ENCODE measurements at places on chromosomes 2 and 18. TPM values are rescaled to one million over a fixed set of nuclear protein-coding genes. Genes with fewer than 3 reads are reported as not detected.

DNA sequence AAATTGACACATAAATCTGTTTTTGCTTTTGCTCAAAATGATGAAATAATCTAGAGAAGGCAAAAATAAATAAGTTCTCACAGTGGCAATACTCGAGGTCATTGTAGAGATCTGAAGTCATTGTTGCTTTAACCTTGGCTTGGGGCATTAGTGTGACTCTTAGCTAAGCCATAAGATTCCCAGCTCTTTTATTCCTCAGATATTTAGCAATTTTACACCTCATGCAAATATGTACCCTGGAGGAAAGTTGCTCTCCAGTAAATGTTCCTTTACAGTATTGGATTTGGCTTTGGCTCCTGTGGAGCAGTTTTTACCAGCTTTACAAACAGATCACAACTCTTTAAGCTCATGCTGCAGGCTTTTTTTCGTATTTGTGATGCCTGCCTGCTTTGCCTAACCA, 134.2 kb upstream of the NABP1 start:
- no peaks in the 10 kb centered on the region for H3K27me3 ChIP-seq
- H3K4me3 ChIP-seq = no peak overlapping the region
- H3K36me3 ChIP-seq = no peaks in the 10 kb centered on the region
- no peak overlapping the region for H3K27ac ChIP-seq

DNA sequence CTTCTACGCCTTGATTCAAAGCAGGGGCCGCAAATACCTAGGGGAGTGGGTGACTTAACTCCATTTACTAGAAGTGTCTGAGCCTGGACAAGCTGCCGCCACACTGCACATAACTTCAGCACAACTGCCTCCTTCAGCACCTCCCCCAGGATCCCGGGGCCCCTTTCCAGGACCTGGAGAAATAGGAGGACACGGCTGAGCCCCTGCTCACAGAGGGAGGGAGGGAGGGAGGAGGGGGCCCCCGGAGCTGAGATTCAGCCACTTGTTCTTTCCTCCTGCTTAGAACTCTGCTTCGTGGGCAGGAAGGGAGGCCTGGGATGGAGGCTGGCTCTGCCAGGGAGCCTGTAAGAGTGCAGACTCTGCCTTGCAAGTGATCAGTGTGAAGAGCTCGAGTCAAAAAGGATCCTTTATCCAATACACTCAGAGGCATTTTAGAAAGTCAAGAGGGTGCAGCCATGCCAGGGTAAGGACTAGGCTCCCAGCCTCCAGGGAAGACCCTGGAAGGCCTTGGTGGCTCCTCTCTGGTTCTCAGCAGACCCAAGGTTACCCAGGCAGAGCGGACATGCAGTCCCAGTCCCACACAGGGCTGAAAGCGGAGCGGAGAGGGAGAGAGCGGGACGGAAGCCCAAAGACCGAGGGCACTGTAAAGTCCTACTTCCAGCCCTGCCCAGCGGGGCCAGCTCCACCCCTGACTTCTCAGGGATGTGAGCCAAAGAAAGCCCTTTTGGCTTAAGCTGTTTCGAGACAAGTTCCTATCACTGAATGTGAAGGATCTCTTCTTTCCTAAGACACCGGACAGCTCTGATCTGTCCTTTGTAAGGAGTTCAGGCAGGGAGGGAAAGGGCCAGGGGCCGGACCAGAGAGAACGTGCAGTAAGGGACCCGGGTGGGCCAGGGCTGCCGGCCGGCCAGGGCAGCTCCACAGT, 8.6 kb upstream of the ARMC9 start:
- peaks cover 25% of the 10 kb centered on the region for H3K27me3 ChIP-seq
- H3K36me3 ChIP-seq = no peaks in the 10 kb centered on the region

DNA sequence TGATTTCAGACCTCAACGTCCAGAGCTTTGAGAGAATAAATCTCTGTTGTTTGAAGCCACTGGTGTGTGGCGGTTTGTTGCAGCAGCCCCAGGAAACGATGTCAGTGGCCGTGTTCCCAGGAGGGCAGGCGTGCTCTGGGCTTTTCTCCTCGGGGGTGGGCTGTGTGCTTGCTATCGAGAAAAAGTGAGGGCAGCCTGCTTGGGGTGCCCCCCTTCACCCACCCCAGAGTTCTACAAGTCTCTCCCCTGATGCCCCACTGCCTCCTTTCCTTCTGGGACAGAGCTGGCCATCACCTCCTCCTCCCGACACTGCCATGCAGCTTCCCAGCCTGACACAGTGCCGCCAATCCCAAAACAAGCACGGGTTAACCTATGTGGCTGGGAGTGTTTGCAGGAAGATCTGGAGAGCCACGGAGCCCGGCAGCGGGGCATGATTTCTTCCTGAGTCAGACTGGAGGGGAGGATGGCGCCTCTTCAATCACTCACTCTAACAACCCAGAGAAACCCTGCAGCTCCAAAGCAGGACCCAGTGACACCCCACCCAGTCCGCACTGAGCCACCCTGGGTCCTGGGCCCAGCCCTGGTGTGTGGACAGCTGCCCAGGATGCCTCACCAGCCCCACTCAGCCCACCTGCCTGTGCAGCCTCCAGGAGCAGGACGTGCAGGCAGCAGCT, 213.7 kb upstream of the RAB6C start:
- no peaks in the 10 kb centered on the region for H3K4me1 ChIP-seq
- H3K27me3 ChIP-seq = no peaks in the 10 kb centered on the region
- peak; percentile 3 for DNase-seq
- no peaks in the 10 kb centered on the region for H3K36me3 ChIP-seq
- H3K4me3 ChIP-seq = no peak overlapping the region

DNA sequence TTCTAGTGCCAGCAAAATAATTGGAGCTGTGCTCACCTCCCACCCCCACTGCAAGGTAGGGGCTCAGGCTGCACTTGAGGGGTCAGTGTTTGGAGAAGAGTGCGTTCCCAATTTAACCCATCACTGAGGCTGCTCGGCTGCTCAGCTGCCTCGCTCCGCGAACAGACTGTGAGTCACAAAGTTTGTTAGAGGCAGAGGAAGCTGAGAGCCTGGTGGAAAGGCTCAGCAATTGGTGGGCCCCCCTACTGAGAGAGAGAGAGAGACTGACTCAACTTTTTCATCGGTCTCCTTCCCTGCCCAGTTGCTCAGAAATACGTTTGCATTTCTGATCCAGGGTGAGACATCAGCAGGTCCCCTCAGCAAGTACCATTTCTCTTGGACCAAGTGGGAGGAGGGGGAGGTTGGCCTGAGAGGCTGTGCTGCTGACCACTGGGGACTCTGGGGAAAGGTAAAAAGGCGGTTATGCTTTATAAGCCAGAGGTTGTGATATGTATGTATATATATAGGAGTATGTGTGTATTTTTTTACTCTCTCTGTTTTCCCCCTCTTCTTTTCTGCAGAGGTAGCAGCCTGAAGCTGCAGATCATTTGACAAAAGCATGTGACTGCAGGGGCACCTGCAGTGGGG, 1.5 kb downstream of the EFR3B start:
- DNase-seq = peak; percentile 21
- H3K4me1 ChIP-seq = peaks cover 28% of the 10 kb centered on the region
- H3K36me3 ChIP-seq = no peaks in the 10 kb centered on the region
- peak overlapping the region; percentile 70 for H3K4me3 ChIP-seq
- no peak overlapping the region for H3K27ac ChIP-seq

DNA sequence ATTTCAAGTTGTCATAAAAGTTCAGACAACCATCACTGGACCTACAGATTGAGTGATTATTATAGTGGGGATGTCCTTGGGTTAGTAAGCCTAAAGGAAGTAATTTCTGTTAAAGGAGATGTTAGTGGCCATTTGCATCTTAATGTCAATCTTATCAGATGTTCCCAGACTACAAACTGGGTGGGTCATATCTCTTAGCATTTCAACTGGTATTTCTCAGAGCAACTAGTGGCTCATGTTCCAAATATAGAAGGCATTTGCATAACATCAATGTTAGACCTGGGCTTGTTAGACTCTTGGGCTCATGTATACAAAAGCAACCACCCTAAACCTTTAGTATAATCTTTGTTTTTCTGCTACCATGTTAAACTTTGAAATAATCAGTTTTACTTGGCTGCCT, 17.9 kb downstream of the PLEKHA3 start:
- peaks cover 76% of the 10 kb centered on the region for H3K36me3 ChIP-seq
- H3K4me3 ChIP-seq = no peak overlapping the region
- DNase-seq = no peak
- peaks cover 4% of the 10 kb centered on the region for H3K4me1 ChIP-seq
- no peak overlapping the region for H3K27ac ChIP-seq

MYO1B gene
- 2.1 TPM for total RNA-seq

TET3 gene
- total RNA-seq = 10.1 TPM

DNA sequence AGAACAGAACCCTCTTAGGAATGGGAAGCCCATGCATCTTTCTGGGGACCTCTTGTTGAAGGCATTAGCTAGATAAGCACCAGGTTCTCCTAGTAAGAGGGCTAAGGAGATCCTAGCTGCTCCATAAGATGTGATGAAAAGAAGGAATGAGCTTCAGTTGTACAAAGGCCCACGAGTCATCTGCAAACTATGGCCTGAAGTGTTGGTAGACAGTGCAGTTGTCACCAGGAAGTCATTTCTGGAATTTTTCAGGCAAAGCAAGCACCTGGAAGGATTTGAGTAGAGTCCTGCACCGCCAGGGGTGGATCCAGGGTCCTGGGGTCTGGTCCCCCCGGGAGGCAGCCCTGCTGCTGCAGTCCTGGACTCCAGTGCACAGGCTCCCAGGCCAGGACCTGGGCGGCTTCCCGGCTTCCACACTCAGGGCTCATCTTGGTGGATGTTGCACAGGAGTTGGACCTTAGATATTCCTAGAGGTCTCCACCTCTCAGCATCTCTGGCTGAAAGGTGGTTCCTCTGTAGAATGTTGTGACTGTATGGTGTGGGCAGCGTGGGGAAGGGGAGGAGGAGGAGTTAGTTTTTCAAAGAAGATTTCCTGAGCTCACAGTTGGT, 85.3 kb downstream of the LDLRAD4 start:
- H3K27me3 ChIP-seq = no peaks in the 10 kb centered on the region
- H3K4me1 ChIP-seq = peaks cover 9% of the 10 kb centered on the region
- H3K4me3 ChIP-seq = no peak overlapping the region

DNA sequence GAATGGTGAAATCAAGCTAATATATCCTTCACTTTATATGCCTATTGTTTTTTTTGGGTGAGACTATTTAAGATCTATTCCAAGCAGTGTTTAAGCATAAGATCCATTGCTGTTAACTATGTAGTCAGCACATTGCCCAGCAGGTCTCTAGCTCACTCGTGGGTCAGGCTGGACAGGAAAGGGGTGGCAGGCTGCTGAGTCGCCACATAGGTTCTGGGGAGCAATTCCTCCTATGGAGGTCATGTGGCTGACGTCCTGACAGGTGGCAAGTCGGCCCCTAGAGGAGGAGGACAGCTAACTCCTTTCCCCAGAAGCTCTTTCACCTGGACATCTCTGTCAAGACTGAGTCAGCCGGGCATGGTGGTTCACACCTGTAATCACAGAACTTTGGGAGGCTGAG, 13.9 kb upstream of the RAB31 start:
- no peaks in the 10 kb centered on the region for H3K36me3 ChIP-seq
- no peak for DNase-seq
- H3K27ac ChIP-seq = no peak overlapping the region
- H3K4me1 ChIP-seq = peaks cover 19% of the 10 kb centered on the region
- H3K4me3 ChIP-seq = no peak overlapping the region
- peaks cover 35% of the 10 kb centered on the region for H3K27me3 ChIP-seq

DNA sequence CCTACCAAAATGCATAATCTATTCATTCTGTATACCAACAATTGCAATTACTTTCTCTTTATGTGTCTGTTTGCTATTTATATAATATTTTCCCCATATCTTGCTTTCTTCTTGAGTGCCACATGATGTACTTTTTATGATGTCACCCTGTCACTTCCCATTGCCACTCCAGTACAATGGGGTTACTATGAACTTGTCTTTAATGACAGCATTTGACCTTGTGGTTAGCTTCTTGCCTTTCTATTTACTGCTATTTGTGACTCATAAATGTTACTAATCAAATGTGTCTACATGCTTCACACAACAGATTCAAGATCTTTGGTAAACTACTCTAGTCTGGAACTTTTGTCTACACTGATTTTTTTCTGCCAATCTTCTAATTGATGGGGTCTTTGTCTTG, 486.3 kb downstream of the NR4A2 start:
- H3K27me3 ChIP-seq = no peaks in the 10 kb centered on the region
- no peak for DNase-seq
- H3K4me3 ChIP-seq = no peak overlapping the region
- no peak overlapping the region for H3K27ac ChIP-seq
- no peaks in the 10 kb centered on the region for H3K4me1 ChIP-seq

C2orf69 gene
- total RNA-seq = 20.1 TPM

DNA sequence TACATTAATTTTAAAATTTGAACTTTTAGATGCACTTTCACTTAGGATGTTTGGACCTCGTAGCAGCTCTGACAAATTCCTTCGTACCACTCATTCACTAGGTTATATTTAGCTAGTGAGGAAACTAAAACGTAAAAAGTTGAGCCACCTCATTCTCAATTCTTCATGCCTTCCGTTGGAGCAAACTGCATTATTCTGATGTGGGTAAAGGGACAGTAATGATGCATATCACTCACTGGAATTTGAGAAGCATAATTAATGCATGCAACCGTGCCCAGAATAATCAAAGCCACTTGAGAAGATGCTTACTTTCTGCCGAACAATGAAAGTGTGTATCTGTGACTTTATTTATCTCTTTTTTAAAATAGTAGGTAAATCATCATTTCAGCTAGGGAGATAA, 2.2 kb downstream of the CNOT9 start:
- H3K27me3 ChIP-seq = no peaks in the 10 kb centered on the region
- peak overlapping the region; percentile 99 for H3K27ac ChIP-seq
- no peak for DNase-seq
- H3K4me3 ChIP-seq = peak overlapping the region; percentile 93
- peaks cover 58% of the 10 kb centered on the region for H3K4me1 ChIP-seq

GRCh38 chr2:115584507-115584906, 1142.1 kb downstream of the DPP10 start:
- H3K4me1 ChIP-seq = no peaks in the 10 kb centered on the region
- H3K4me3 ChIP-seq = no peak overlapping the region
- no peak for DNase-seq
- H3K27ac ChIP-seq = no peak overlapping the region

DNA sequence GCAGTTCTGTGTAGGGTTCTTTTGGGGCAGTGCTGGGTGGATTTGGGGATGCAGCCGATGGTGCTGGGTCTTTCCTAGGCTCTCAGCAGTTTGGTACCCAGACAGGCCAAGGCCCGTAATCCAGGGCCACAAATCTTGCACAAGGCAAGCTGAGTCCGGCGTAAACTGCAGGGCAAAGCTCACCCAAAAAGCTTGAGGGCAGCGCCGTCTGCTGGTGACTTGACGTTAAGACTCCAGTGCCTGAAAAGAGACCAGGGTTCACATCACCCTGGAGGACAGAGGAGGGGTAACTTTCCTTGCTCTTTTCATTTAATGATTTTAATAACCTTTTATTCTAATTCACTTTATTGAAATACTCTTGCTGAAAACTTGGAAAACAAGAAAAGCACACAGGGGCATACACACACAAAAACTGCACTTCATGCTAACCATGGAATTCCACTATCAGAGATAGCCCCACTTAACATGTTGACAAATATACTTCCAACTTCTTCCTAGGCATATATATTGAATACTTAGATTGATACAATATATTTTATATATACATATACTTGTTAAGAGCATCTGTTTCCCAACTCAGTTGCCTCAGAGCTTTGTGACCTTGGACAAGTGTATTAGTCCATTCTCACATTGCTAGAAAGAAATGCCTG, 38.9 kb downstream of the CNGA3 start:
- no peak overlapping the region for H3K4me3 ChIP-seq
- H3K27me3 ChIP-seq = peaks cover 17% of the 10 kb centered on the region
- H3K36me3 ChIP-seq = no peaks in the 10 kb centered on the region
- peaks cover 2% of the 10 kb centered on the region for H3K4me1 ChIP-seq
- H3K27ac ChIP-seq = no peak overlapping the region

CRACDL gene
- total RNA-seq = 0.20 TPM

All from activated CD4-positive, alpha-beta memory T cell treated with anti-CD3 and anti-CD28 coated beads, Interleukin-2, amount 10 ng/mL, durations not matched to agents 7 days and 5 days (primary cell).